ENCODE measurements at places on chromosomes 5 and 9.

DNA sequence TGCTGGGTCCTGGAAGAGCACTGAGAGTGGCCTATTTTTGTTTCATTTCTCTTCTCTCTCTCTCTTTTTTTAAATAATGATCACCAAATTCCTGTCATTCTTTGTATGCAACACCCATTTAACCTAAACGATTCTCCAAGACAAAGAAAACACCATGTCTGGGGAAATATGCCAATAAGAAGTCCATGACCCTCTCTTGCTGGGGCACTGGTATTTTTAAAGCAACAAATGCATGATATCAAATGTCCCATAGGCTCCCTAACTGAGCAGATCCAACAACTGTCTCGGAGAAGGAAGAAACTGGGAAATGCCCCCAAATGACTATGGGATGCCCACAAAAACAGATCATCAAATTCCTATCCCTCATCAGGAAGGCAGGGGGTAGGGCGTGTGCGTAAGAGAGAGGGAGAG, 567.4 kb downstream of the CCDC171 start:
- no peak for DNase-seq

DNA sequence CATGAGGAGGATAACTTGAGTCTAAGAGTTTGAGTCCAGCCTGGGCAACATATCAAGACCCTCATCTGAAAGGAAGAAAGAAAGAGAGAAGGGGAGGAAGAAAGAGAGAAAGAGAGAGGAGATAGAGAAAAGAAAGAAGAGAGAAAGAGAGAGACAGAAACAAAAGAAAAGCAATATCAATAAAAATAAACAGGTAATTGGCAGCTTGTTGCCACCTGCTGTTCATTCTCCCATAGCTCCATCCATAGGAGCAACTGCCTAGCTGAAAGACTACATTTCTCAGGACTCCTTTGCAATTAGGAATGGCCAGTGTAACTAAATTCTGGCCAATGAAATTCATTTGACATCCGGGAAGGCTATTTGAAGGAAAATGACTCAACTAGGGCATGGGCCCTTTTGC, 4.6 kb upstream of the TTC39B start:
- no peak for DNase-seq

DNA sequence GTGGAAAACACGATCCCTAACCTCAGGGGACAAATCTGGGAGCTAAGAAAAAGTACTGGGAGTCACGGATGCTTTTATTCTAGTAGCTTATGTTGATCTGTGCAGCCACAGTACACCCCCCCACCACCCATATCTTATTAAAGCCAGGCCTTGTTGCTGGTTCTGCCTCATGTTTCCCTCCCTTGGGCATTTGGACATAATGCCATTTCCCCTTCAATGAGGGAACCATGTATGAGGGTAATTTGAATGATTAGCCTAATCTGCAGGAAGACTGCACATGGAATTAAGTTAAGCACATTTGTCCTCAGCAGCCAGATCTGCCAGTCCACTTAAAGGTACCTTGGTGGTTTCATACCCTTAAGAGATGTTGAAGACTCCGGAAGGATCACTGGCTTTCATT, 102.0 kb downstream of the ARHGAP26 start:
- no peak for DNase-seq

- DNase-seq = no peak
Measured at GRCh38 chr9:27471366-27471765, 52.7 kb upstream of the IFNK start.

DNA sequence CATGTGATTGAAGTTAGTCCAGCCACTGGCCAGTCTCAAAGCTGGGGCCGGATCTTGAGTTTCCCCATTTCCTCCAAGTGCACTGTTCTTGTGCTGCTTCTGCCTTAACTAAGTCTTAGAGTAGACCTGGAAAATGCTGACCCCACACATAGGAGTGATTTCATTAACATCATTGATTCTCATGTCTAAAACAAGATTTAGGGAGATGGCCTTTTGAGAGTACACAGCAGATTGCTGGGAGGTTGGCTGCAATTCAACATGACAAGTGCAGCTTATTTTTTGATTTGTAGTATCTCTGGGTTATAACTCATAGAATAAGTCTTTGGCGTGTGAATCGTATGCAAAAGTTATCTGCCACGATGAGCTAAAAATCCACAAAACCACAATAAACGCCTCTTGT, 131.0 kb downstream of the CMYA5 start:
- no peak for DNase-seq

GRCh38 chr5:36739751-36740221, 133.4 kb downstream of the SLC1A3 start:
- DNase-seq = peak; percentile 30

GRCh38 chr9:112348257-112349007, 15.0 kb upstream of the PTBP3 start:
- no peak for DNase-seq

- DNase-seq = no peak
Measured at GRCh38 chr5:58922461-58923171, 339.7 kb downstream of the RAB3C start.

Measured in non-pigmented ciliary epithelial cell (primary cell).